ENCODE measurements at places on chromosomes 1 and 21.

DNA sequence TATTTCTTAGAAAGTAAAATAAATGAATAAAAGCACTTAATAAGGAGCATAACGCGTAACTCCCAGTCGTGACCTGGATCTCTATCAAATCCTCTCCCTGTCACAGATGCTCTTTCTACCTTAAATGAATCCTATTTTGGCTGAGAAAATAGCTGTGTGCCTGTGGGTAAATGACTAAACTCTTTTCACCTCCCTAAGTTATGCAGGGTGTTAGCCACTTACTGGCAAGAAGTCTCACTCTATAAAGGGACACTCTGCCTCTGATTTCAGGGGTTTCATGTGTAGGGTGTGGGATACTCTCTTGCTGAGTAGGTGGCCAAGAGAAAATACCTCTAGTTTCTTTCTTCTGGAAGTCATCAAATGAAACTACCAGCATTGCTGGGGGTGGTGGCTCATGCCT is 24.3 kb upstream of the PPP1R15B start:
- DNase-seq = peak; percentile 18

DNA sequence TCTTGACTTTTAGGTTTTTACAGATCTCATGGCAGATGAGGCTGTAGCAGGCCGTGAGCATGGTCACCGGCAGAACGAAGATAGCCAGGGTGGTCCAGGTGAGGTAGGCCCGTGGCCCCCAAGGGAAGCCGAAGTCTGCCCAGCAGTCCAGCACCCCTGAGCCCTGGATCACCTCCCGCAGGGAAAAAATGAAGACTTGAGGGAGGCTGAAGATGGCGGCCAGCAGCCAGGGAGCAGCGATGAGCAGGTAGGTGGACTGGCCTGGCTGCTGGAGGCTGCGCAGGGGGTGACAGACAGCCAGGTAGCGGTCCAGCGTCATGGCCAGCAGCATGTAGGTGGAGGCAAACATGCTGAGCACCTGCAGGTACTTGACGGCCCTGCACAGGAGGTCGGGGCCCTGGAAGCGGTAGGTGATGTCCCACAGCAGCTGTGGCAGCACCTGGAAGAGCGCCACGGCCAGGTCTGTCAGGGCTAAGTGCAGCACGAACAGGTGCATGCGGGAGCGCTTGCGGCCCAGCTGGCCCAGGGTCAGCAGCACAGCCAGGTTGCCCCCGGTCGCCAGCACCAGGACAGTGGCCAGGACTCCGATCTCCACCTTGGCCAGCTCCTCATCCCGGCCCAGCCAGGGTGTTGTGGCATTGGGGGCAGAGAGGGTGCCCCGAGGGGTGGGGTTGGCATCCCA is 856 bp downstream of the AVPR1B start:
- DNase-seq = no peak

- no peak for DNase-seq
Measured at GRCh38 chr1:237411621-237412020, 369.6 kb downstream of the RYR2 start.

DNA sequence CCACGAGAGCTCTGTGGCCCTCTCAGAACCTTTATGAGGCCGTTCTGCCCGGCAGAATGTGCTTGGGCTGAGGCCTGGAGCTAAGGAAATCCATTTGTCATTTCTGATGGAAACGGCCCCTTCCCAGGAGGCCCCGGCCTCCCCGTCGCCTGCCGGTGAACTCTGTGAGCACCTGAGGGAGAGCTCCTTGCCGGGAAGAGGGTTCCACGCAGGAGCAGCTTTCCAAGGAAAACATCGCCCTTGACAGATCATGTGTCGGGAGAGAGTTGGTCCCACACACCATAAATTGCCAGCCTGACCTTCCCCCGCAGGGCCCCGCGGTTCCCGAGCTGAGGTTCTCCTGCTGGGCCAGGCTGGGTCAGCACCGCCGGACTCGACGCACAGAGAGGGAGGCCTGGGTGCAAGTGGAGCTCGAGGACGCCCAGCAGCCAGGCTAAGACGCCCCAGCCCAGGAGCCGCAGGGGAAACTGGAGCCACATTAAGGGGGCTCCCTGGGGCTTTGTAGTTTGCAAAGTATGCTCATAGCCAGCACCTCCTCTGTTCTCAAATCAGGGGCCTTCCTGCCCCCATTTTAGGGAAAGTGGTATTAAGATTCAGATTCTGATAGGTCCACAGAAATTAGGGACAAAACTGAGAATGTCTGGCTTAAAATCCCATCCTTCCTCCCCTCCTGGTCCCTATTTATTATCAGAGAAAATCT is 239.5 kb downstream of the FOXD2 start:
- no peak for DNase-seq

DNA sequence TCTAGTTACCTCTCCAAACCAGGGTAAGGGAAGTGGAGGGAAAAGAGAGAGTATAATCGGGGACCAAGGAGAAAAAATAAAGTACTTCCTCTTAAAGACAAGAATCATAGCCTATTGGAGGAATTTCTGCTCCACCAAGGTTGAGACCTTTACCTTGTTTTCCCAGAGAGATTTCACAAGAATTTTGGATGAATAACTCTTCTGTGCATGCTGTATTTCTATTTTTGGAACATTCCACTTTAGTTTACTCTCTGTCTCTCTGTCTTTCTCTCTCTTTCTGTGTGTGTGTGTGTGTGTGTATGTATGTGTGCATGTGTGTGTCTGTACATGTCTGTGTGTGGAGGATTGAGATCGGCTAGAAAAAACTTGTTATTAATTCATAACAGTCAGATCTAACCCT is 318.4 kb upstream of the RGS18 start:
- peak; percentile 63 for DNase-seq

DNA sequence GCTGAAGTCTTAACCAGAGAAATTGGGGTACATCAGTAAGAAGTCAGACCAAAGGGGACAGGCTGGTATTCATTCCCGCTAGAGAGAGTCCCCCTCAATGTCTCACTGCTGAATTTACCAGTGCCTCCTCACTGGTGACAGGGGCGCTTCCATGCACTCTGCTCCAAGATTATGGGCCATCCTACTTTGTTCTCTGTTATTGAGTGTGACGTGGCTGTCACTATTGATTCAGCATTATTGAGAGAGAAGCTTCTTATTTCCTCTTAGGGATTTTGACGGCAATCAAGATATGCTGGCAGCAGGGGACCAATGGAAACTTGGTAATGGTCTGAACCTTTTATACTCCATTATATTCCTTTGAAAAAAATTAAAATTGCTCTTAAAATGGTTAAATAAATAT is 118.6 kb downstream of the SYF2 start:
- no peak for DNase-seq

DNA sequence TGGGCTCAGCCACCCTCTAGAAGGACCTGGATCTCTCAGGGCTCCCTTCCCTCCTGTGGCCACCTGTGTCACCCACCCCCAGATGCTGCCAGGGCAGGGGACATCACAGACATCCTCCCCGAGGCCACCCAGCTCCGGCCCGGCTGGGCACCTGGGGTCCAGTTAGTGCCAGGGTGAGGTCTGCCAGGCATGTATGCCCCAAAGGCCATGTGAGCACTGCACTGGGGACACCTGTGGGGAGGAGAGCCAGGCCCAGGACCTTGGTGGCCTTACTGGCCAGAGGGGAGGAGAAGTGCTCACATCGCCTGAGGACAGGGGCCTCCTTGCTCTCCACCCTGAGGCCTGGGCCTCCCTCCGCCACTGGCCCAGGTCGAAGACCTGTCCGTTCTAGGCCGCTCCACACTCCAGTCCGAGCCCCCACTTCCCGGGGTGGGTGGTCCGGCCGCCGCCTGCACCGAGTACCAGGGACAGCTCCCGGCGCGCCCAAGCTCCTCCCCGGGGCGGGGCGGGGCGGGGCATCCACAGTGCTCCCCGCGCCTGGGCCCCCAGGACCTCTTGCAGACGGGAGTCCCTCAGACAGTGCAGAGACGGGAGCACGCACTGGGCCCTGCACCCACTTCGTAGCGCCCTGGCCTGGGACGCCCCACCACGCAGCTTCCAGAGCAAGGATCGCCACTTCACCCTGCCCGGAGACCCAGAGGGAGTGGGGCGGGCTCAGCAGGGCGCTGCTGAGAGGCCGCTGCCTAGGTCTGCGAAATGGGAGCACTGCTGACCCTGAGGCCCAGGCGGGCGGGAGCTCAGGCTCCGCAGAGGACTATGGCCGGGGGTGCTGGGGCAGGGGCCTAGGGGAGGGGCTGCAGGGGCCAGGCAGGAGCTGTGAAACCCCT is 34.3 kb upstream of the CCDC27 start:
- no peak for DNase-seq

DNA sequence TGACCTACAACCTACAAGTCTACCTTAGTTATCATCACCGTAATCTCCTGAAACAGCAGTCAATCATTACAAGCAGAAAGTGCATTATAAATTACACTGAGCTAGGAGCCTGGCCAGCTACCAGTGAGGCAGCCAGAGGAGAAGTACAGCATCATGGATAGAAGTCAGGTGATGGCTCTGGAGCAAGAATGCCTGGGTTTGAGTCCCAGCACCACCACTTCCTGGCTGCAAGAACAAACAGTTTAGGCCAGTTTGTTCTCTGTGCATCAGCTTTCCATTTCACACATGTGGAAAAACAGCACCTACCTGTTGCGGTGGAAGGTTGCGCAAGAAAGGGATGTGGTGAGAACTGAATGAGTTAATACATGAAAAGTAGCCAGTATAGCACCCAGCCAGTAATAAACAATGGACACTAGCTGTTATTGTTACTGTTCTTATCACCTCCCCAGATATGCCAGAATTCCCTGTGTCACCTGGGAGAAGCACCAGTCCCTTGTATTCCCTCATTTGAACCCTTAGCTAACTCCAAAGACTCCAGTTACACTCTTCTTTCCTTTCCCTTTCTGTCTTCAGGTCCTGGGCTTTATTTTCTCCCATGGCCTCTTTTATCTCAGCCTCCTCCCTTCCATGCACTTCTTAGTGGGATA is 9.0 kb downstream of the CREG1 start:
- DNase-seq = no peak

GRCh38 chr1:218069180-218069579 is 215.9 kb upstream of the RRP15 start:
- DNase-seq = no peak

DNA sequence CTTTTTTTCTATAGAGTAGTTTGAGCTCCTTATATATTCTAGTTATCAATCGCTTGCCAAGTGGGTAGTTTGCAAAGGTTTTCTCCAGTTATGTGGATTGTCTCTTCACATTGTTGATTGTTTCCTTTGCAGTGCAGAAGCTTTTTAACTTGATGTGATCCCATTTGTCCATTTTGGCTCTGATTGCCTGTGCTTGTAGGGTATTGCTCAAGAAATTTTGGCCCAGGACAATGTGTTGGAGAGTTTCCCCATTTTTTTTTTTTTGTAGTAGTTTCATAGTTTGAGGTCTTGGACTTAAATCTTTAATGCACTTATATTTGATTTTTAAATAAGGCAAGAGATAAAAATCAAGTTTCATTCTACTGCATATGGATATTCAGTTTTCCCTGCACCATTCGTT is 774.8 kb upstream of the ADAMTS5 start:
- DNase-seq = peak; percentile 25

DNA sequence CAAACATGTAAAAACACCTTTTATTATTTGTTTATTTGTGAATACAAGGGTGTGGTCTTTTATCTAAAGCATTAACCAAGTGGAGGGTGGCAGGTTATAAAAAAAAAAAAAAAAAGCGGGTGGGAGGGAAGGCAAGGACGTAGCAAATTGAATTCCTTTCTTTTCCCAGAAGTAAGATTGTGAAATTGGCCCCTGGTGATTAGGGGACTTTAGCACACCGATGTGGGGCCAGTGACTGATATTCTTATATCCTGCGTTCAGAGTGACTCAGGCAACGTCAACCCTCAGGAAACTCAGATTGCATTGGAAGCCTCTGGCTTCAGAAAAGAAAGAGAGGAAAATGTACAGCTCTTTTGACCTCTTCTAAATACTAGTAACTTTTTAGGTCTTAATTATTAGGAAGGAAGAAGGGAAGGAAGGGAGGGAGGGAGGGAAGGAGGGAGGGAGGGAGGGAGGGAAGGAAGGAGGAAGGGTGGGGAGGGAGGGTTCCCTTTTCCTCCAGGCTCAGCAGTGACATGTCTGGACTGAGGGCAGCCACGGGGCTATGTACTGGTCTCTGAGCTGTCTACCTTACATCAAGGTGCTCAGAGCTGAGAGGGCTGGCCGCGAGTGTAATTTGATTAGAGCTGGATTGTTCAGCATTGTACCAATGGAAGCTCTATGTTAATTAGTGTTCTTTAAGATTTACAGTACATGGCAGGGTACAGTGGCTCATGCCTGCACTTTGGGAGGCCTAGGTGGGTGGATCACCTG is 30.2 kb downstream of the EVA1C start:
- no peak for DNase-seq

GRCh38 chr1:67695963-67696362 is 11.0 kb downstream of the GADD45A start:
- no peak for DNase-seq

DNA sequence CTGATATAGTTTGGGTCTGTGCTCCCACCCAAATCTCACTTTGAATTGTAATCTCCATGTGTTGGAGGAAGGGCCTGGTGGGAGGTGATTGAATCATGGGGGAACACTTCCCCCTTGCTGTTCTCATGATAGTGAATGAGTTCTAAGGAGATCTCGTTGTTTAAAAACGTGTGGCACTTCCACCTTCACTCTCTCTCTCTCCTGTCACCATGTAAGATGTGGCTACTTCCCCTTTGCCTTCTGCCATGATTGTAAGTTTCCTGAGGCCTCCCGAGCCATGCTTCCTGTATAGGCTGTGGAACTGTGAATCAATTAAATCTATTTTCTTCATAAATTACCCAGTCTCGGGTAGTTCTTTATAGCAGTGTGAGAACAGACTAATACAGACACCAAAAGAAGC is 40.4 kb downstream of the FRRS1 start:
- DNase-seq = no peak

DNA sequence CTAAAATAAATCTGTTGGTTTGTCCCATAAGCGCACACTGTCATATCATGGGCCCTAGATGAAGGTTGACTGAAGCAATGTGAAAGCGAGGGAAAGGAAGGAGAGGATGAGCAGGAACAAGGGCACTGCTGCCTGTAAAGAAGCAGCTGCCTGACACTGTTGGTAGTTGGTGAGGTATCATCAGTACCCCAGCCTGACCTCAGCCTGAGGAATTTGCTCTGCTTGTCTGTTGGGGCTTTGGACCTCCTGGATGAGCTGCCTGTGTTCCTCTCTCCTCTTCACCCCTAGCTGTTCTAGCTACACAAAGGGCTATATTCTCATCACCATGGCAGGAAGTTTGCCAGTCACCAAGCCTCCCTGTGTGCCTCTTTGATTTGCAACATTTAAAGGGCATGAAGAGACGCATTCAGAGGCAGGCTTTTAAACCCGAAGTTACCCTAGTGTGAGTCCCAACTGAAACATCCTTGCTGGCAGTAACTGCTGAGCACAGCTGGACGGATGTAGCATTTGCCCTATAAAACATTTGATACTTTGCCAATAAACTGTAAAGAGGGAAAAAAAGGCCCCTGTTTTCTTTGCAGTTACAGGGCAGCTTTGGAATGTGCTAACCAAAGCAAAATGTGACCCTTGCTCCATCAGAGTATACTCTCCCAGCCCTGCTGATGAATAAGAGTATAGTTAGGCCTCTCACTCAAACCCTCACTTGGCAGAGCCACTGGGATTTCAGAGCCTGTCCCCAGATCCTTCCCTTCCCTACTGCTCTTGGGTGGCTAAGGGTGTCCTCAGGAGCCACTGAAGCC is 22.2 kb upstream of the SPATA6 start:
- peak; percentile 91 for DNase-seq
